ENCODE measurements at places on chromosomes 6 and 20.

- DNase-seq, result no peak
Measured at GRCh38 chr6:160124605-160125004, 3.0 kb downstream of the SLC22A1 start.

DNA sequence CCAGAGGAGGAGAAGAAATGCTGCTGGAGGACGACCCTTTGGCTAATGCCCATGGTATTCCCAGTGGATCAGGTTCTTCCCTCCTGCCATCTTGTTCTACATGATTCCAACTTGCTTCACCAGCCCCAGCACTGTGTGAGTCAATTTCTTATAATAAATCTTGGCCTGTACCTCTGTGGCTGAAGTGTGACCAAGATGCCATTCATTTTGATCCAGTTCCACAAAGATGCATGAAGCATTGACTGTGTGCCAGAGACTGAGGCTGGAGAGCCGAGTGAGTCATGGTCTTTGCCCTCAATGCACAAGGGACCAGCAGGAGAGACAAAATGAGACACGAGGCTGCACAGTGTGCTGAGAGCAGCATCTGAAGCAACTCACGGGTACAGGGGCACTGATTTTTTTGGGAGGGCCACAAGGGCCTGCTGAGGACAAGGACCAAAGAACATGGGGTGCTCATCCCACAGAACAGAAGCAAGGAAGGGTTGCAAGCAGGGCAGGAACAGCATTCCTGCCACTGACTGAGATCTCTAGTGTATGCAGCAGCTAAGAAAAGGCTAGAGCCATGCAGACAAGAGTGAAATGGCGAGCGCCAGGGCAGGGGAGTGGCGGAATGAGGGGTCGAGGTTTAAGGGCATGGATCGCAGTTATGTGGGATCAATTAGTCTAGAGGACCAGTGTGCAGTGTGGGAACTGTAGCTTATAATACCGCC, 207.0 kb downstream of the THBS2 start:
- DNase-seq, result no peak

DNA sequence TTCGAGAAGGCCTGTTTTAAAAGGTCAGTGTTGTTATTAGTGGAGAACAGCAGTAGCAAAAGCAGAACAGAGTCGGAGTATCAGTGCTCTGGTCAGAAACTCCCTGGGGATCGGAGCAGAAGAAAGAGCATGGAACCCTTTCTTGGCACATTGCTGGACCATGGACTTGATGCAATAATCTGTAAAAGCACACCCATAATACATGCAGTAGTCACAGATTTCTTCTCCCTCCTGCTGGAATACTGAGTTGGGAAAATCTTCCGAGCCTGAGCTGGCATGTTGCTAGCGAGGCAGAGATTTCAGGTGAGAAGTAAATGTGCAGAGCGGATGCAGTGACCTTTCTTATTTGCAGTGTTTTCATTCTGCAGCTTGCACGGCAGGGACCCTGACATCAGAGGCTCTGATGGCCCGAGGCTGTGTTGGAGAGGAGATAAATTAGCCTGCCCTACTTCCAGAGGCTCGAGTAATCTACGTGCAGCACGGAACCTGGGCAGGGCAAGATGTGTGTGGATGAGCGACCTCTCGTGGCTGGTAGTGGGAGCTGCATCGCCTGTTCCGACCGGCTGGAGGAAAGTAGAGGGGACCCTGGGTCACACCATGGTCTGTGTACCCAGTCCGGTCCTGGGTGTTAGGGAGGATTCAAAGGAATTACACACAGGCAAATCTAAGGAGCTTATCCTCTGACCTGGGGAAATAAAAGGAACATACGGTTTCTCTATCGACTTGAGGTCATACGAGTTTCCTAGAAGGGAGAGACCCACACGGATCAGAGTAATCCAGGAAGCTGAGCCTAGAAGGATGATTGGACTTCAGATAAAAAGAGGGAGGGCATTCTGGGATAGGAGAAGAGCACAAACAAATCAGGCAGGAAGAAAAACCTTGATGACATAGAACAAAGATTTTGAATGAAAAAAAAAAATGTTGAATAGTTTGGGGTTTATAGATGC, 137.0 kb upstream of the STMND1 start:
- peak; percentile 56 for DNase-seq

DNA sequence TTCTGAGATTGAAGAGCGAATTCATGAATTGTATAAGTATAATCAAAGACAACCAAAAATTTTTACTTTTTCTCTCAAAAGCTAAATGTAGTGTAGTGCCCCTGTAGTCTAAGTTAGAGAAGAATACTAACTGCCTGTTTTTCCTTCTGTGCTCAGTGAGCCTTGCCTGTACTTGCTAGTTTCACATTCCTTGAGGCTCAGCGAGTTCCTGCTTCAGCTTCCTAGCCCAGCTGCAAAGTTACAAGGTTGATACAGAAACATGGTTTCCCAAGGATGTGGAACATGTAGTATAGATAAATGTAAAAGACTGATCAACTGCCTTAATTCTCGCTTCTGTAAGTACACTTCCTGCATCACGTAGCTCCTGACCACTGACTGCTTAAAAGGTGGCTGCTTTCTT, 33.1 kb upstream of the SEC63 start:
- DNase-seq, result no peak

DNA sequence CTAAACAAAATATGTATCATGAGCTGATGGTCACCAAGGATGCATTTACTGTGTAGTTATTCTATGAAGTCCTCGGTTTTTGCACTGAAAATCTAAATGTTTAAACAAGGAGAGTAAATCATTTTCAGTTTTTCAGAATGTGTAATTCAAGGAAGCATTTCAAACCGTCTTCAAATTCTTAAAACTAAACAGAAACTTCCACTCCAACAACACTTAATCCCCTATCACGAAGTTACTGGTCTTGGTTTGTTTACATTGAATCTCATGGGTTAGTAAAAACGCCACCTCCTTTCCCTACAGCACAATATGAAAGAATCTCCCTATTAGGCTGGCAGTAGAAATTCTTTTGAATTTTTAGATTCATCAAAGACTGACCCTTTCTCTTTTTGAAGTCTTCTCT, 192.9 kb downstream of the AIG1 start:
- no peak for DNase-seq

DNA sequence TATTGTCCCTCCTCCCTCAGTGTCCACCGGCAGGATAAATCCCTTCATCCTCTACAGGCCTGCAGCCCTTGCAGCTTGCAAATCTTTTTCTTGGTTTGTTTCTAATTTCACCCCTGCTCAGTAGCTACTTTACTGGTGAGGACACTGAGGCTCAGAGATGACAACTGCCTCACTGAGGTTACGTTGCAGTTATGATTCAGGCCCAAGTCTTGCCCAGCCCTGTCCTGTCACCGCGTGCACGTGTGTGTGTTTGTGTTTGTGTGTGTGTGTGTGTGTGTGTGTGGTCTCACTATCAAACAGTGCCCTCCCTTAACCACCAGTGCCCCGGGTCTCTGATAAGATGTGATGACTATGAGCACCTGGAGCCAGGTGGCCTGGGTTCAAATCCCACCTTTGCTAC, 21.1 kb downstream of the FAM110A start:
- DNase-seq, result no peak

GRCh38 chr20:36591854-36592641, 13.5 kb upstream of the RAB5IF start:
- DNase-seq, result peak; percentile 51

GRCh38 chr6:54632984-54633565, 213.5 kb upstream of the FAM83B start:
- DNase-seq, result no peak

DNA sequence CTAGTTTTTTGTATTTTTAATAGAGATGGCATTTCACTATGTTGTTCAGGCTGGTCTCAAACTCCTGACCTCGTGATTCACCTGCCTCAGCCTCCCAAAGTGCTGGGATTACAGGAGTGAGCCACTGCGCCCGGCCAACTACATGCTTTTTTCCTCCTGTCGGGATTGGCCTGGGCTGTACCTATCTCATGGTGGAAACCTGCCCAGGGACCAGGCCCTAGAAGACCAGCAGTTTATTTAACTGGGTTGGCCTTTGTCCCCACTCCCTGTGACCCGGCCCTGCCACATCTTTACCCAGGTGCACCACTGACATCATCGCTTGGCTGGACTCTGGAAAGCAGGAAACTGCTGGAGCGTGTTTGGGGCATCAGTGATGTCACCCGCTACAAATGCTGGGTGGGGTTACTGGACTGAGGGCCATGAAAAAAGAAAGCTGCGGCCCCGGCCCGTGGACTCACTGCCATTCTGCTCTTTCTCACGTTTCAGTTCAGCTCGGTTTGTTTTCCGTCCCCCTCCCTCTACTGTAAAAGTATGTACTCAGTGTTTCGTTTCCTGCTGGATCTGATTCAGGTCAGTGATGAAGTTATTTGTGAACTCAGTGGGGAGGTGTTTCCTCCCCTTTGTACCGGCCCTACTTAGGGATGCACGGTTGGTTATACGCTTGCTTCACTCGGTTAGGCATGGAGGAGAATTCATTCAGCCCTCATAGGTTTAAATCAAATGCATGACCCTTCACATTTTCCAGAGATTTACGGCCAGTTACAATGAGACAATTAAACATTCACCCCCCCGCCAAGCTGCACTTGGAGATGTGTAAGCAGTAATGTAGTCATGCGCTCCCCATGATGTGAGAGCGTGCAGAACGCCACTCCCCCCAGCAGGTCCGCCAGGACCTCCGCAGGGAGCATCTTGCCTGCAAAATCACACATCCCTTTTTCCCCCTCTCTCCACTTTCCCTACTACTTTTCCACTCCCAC, 179.3 kb downstream of the MTHFD1L start:
- peak; percentile 33 for DNase-seq

- no peak for DNase-seq
Measured at GRCh38 chr6:139152088-139152891, 17.4 kb downstream of the HECA start.

DNA sequence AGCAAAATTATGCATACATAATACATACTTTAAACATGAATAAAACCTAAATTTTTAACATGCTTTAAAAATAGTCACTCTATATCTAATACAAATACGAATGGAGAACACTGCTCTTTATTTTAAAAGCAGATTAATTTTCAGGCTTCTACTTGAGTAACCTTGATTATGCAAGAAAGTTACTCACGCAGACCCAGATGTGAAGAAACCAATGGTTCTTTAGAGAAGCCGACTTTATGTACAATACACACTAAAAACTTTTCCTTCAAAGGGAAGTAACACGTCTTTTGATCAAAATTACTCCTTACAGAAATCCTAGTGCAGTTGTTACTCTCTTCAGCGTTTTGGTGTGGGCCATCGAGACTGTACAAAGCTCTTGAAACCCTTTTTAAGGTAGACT, 136.9 kb upstream of the SLC22A16 start:
- no peak for DNase-seq

GRCh38 chr6:70371454-70372105, 41.7 kb upstream of the FAM135A start:
- DNase-seq, result peak; percentile 24

GRCh38 chr6:71977884-71978283, 91.5 kb downstream of the RIMS1 start:
- DNase-seq, result no peak

- no peak for DNase-seq
Measured at GRCh38 chr20:57911512-57912226, 201.9 kb upstream of the PMEPA1 start.

DNA sequence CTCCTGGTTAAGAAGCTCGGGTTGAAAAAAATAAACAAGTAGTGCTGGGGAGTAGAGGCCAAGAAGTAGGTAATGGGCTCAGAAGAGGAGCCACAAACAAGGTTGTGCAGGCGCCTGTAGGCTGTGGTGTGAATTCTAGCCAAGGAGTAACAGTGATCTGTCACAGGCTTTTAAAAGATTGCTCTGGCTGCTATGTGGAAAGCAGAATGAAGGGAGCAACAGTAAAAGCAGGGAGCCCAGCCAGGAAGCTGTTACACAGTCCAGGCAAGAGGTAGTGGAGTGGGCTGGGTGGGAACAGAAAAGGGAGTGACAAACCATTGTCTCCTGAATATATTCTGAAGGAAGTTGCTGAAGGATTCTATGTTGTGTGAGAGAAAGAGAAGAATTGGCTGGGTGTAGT, 2.0 kb downstream of the HFE start:
- DNase-seq, result no peak

DNA sequence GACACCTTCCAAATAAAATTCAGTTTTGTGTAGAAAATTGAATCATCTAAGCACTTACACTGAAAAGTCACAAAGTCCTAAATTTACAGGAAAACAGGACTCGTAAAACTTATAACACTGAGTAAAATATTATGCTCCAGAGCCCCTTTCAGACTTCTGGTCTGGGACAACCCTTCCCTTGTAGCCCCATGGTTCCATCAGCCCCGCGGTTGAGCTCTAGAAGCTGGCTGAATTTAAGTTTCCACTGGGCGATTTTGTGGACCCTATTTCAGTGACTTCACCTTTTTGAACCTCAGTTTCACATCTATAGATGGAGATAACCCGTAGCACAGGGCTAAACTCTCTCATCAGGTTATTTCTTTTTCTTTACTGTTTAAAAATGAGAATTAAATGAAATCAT, 117.7 kb upstream of the BACH2 start:
- no peak for DNase-seq

DNA sequence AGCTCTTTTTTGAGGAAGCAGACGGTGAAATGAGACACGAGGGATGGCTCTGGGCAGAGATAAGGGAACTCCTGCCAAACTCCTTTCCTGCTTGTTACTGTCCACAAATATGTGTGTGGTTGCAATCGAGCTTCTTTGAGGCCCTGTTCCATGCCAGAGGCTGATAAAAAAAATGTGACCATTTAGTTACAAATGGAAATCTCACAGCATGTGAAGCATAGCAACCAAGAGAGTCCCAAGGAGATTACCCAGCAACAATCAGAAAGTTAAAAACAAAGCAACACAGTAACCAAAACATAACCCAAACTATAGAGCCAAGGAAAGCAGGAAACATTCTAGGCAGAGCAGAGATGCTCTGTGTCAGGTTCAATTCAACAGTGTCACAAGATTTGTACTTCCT, 35.4 kb upstream of the HMGN3 start:
- peak; percentile 93 for DNase-seq

DNA sequence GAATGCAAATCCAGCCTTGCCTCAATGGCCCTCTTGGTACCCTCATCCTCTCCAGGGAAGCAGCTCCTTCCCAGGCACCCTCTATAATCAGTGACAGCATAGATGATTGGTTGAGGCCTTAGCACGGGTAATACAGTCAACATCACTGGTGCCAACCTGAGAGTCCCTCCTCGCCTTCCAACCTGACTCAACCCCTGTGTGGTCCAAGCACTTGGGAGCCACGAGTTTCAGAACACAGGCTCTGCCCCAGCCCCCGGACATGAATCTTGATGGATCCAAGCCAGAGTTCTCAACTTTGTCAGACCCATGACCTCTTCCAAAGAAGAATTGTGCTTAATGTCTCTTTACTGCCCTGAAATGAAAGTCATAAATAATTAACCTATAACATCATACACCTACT, 213.9 kb downstream of the PREX1 start:
- no peak for DNase-seq
